ENCODE measurements at places on chromosomes 4 and X.

DNA sequence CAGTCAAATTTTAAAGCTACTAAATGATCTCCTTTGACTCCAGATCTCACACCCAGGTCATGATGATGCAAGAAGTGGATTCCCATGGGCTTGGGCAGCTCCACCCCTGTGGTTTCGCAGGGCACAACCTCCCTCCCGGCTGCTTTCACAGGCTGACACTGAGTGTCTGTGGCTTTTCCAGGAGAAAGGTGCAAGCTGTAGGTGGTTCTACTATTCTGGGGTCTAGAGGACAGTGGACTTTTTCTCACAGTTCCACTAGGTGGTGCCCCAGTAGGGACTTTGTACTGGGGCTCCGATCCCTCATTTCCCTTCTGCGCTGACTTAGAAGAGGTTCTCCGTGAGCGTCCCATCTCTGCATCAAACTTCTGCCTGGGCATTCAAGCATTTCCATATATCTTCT, 845.2 kb downstream of the PCDH18 start:
- DNase-seq: no peak

DNA sequence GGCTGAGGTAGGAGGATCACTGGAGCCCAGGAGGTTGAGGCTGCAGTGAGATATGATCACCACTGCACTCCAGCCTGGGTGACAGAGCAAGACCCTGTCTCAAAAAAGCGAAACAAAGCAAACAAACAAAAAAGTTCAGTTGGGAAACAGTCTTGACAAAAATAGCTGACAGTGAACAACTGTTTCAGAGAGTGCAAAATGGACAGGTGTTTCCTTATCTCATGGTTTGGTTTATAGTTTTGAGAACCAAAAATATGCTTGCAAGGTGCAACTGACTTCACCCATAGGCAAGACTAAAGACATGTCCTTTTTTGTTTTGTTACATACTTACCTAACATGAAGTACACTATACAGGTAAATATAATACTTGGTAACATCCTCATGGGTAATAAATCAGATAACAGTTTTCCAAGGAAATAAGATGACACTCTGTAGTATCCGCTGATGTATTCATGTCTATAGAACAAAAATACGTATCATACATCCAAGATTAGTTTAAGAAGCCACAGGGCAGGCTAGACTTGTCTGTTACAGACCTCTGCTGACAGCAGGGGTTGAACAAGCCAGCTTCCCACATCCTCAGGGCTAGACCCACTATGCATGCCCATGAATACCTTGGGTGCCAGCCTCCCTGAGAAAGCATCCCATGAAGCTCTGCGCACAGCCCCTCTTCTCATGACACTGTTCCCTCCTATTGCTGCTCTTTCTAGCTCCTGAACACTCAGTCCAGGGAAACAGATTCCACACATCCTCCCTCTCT, 59.3 kb downstream of the ABCG2 start:
- DNase-seq: no peak

DNA sequence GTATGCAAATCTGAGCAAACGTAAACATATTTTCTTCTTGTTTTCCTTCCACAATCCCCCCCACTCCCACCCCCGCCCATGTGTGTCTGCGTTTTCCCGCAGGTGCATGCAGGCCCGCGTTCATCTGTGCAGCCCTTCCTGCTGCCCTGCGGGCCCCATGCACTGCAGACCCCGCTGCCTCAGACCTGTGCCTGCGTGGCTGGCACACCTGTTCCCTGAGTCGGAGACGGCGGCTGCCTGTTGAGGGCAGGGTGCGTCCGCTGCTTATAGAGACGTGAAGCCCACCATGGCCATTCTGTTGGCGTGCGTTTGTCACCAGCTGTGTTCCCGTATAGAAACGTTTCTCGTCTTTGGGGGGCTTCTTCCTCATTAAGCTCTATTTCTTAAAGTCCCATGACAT, 51.5 kb downstream of the PCGF3 start:
- no peak for DNase-seq

DNA sequence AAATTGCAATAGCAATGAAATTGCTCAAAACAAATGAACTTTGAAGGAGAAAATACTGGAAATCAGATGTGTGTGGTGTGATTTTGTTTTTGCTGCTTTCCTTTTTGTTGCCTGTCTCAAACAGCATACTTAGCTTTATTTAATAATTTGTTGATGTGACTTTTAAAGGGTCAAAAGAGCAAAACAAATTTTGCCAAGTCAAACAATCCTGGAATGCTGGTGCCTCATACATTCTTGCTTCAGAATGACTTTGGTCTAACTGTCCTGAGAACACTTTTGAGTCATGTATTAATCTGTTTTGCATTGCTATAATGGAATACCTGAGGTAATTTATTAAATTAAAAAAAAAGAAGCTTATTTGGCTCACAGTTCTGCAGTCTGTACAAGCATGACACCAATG, 3.4 kb downstream of the PF4V1 start:
- DNase-seq: no peak

- DNase-seq: no peak
Measured at GRCh38 chr4:145487631-145488030, 6.0 kb downstream of the SMAD1 start.

All from substantia nigra (tissue), 51 donors.